ENCODE measurements at places on chromosomes 16 and 17.

DNA sequence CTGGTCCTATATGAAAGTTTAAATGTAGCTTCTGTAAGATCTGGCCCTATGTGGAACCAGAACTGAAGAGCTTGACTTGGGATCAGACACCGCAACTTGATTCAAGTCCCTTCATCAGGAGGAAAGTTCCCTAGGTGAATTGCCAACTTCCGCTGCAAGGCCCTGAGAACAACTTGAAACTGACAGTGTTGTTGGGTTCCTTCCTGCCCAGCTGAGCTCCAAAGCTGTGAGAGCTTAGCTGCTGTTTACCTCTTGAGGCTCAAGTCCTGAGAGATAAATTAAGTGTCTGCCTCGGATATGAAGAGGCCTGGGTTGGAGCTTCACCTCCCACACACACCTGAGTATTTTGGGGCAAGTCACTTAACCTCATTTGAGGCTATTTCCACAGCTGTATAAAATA lies 44.7 kb downstream of the REXO5 start:
- no peak for DNase-seq

DNA sequence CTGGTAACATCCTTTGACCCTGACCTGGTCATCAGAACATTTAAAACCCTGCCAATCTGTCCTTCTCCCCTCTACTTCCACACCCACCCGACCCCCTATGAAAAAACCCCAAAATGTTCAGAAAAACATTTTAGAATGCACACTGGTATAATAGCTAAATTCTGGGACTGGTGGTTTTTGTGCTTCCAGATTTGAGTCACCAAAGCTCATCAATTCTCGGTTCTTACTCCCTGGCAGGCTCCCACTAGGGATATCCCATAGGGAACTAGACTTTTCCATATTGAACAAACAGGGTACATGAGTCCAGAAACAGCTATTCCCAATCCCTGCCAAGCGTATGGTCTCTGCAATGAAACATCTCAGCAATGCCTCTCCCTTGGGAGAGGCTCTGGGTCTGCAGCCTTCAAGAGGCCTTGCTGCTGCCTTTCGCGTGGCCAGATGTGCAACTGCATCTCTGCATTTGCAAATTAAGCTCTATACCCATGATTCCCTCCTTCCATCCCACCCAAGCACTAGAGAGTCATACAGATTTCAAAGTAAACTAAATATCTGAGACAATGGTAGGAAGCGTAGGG lies 67.7 kb downstream of the SMG6 start:
- no peak for DNase-seq

DNA sequence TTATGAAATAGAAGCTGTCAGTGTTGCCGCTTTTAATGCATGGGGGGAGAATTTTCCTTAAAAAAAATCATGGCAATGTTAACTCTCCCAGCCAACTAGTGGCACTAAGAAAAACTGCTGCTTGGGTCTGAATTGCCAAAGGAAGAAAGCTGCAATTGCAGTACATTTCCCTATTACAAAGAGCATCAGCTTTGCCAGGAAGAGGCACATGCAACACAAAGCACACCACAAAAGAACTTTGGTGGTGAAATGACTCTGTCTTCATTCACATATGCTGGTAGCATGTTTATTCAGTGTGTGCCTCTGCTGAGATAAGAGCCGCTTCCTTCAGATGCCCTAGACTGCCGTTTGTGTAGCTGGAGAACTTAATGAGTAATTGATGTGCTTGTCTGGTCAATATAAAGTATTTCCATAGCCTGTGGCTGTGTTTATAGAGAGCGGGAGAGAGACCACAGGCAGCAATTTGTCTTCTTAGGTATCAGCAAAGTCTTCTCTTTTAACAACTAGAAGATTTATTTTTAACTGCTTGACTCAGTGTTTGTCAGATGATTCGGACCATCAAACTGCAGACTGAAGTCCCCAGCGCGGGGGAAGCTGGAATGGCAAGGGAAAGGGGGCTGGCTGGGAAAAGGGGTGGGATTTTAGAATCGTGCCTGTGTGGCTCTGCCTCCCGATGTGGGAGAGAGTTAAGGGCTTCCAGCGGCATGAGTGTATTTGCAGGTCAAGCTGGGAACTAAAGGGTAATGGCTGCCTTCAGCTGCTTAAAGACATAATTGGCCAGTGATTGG lies 115.1 kb downstream of the MRTFB start:
- DNase-seq, result peak; percentile 89

GRCh38 chr17:17822189-17822588 lies 14.6 kb downstream of the SREBF1 start:
- no peak for DNase-seq

GRCh38 chr16:53817812-53818550 lies 114.0 kb downstream of the FTO start:
- no peak for DNase-seq

DNA sequence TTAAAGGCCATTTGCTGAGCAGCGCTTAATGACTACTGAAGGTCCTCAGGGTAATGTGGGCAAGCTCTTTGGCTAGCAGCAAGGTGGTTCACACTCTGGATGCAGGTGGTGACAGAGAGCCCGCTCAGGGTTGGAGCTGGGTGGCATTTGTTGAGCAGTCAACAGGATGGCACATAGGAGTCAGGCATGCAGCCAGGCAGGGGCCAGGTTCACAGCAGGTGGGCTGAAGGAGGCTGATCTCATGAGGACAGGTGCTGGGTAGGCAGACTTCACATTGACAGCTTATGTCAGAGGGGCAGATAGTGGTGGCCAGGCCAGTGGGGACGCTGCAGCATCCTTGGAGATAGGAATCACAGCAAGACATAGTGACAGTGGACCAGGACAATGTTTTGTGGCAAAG lies 4.5 kb downstream of the KRTAP3-1 start:
- no peak for DNase-seq

- no peak for DNase-seq
Measured at GRCh38 chr16:50482271-50482670, 65.9 kb upstream of the NKD1 start.

DNA sequence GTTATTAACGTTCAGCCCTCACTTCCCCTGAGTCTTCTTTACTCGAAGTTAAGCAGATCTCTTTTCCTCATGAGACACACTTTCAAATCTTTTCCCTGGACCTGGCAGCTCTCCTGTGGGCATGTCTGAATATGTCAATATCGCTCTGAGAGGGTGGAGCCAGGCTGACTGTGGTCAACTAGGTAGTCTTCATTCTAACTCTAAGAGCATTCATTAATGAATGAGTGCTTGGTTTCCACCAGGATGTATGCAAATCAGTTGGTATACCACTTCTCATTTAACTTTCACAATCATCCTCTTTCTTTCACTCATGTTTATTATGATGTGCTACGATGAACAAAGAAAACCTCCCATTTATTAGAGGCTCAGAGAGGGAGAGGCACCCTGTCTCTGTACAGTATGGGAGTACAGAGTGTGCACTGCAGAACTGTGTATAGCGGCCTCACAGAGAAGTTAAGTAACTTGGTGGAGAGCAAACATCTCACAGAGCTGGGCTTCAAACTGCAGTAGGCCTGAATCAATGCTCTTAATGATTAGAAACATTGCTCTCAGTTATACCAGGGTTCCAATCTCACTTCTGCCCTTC lies 39.9 kb downstream of the OTOA start:
- no peak for DNase-seq

GRCh38 chr17:5719976-5720375 lies 135.7 kb upstream of the NLRP1 start:
- DNase-seq, result no peak

- peak; percentile 70 for DNase-seq
Measured at GRCh38 chr16:87461466-87461991, 31.3 kb downstream of the ZCCHC14 start.

DNA sequence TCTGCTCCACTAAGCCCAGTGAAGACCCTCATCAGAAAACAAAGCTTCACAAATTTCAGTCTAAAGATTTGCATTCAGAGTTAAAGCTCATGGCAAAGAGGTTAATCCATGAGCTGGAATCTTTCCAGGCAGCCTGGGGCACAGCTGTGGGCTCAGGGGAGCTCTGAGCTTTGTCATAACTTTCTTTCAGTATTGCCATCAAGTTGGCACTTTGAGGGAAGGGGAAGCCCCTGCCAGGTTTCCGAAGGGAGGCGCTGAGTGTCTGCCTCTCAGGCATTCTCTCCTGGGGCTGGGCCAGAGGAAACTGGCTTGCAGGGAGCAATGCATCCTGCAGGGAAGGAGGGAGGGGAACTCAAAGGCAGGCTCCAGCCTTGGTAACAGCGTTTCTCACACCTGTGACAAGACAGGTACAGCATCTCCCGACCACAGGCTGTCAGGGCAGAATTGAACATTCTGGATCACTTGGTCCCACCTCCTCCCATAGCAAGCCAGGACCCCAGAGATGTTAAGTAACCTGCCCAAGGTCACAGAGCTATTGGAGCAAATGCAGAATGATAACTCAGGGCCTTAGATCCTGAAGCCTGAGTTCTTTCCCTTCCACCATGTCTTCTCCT lies 3.9 kb downstream of the LPO start:
- DNase-seq, result peak; percentile 42

DNA sequence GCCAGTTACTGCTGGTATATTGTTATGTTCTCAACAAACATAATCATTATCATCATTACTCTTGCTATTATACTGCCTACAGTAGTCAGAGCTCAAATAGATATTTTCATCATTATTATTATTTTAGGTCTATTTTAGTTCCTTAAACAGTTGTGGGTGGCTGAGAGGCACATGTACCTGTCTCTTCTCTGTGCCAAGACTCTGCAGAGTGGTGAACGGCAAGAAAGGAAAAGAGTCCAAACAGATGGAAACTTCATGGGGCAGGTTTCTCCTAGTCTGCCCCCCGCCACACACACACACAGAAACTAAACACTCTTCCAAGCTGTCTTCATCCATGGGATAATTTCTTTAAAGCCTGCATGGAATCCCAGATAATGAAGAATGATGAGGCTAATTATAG lies 77.7 kb upstream of the CLEC3A start:
- DNase-seq, result no peak

- no peak for DNase-seq
Measured at GRCh38 chr17:58156839-58157803, 8.9 kb downstream of the OR4D1 start.

GRCh38 chr16:69720822-69721430 lies 5.4 kb downstream of the NQO1 start:
- DNase-seq, result no peak

DNA sequence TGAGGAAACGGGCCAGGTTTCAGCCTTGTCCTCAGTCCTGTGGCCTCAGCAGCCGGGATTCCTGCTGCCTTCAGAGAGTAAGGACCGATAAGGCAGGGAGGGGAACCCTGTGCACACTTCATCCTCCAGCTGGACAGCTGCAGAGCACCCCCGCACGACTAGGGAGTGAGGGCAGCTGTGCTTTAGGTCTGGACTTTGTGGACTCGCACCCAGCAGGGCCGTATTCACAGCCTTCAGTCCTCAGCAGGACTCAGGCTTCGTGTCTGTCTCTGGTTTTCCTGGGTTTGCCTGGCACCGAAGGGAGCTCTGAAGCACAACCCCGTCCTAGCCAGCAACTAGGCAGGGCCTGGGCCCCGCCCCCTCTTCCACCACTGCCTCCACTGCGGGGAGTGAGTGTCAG lies 45.8 kb upstream of the CACNG5 start:
- no peak for DNase-seq

- no peak for DNase-seq
Measured at GRCh38 chr16:51231702-51232101, 80.6 kb upstream of the SALL1 start.

DNA sequence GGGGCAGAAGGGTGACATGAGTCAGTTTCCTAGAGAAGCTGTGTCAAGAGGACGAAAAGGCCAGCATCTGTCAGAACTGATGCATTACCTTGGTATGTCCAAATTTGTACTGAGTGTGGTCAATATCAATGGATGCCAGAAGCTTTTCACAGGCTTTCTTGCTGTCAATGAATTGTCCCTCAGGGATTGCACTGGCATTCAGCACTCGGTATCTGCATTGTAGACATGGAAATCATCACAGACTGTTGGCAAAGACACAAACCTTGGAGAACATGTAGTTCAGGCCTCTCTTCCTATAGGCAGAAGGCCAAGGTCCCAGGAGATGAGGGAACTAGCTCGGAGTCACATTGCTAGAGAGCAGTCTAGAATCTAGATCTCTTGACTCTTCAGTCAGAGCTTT lies 16.6 kb downstream of the MYH3 start:
- DNase-seq, result no peak

- DNase-seq, result peak; percentile 46
Measured at GRCh38 chr16:2371421-2371820, 30.9 kb upstream of the ABCA3 start.

DNA sequence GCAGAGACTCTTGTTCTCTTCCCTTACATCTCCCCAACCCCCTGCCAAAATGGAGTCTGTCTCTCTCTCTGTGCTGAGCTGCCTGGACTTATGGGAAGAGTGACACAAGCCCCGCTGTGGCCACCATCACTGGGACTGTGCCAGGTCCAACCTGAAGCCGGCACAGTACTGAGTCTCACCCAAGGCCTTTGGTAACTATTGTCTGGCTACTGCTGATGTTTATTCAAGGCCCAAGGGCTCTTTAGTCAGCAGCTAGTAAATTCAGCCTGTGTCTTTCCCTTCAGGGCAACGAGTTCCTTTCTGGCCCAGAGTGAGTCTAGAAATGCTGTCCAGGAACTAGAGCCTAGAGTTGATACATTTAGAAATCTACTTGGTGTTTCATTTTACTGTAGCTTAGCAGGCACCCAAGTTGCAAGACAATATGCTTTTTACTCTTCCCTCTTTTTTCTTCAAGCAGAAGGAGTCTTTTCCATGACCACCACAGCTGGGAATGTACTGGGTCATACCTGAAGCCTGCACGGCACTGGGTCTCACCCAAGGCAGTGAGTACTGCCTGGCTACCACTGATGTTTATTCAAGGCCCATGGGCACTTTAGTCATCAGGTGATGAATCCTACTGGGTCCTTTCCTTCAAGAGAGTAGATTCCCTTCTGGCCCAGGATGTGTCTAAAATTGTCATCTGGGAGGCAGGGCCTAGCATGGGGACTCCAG lies 17.7 kb downstream of the EFCAB5 start:
- DNase-seq, result no peak

DNA sequence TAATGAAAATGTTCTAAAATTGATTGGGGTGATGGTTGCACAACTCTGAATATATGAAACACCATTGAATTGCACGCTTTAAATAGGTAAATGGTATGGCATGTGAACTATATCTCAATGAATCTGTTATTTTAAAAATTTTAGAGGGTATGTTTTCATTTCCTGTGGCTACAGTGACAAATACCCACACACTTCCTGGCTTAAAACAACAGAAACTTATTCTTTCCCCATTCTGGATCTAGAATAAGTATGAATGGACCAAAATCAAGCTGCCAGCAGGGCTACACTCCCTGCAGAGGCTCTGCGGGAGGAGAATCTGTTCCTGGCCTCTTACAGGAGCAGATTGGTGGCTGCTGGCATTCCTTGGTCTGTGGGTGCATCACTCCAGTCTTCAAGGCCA lies 11.3 kb upstream of the PECAM1 start:
- DNase-seq, result no peak

- no peak for DNase-seq
Measured at GRCh38 chr16:67486805-67487204, 3.5 kb upstream of the AGRP start.

Measured in umbilical cord (tissue), 2 donors.